Fibroblast of pulmonary artery (primary cell): ENCODE measurements at places on chromosomes 5 and 9.

DNA sequence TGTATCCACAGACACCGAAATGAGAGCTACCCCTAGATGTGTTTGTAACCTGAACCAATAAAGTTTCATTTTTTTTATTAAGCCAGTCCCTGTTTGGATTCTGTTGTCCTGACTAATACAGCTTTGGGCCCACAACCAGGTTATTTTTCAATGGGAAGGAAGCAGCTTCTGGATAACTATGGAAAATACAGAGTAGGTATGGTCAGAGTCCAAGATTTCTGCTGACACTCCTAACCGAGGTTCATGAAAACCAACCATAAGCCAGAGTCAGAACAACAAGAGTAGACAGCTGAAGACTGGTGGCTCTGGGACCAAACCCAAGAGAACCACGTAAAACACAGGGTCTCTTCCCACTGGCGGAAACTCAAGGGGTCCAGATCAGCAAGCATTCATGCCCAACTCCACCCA is 10.8 kb downstream of the KLF9 start:
- DNase-seq, result no peak

DNA sequence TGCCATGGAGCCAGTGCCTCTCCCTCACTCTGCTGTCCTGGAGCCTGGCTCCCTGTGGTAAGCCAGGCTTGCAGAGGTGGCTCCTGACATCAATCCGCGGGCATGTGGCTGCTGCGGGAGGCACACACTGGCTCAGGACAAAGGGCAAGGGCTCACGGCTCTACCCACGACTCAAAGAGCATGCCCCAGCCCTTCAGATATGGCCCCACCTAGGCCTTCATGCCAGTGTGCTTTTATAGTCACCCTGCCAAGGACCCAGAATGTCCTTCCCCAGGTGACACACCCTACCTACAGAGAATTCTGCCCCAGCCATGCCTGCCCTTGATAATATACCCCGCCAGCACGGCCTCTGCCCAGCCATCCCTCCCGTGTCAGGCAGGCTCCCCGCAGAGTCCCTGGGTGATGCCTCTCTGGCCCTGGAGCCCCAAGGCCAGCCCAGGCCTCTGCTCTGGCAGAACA is 1.6 kb downstream of the MGAT4B start:
- no peak for DNase-seq

- no peak for DNase-seq
Measured at GRCh38 chr5:437281-437771, 5.7 kb upstream of the EXOC3 start.

DNA sequence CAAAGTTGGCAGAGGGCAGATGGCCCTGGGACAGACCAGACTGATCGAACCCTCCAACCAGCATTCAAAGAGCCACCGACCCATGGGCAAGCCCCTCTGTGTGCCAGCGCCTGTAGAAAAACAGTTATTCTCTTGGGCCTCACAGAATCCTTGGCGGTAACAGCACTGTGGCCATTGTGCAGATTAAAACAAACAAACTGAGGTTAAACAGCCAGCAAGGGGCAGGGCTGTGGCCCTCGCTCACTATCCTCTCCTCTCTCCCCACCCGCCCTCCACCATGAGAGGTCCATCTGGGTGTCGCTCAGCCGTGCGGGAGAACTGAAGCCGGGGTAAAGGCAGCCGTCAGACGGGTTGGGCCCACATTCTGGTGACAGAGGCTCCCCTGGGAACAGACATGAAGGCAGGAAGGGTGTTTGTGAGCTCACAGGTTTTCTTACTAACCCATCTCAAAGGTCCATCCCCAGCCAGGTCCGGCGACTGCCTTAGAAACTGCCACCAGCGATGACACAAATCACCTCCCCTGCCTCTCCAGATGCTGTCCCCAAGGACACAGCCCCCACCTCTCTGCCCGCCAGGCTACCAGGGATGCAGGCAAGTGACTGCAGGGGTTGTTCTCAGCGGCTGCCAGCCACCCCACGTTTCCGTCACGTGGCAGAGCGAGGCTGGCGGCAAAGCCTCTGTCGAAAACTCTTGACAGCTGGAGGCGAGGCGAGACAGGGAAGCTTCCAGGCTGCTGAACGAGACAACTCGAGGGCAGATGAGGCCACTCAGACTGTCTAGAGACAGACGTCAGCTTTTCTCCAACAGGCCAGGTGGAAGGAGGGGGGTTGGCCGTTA is 75.8 kb upstream of the SARDH start:
- DNase-seq, result no peak

DNA sequence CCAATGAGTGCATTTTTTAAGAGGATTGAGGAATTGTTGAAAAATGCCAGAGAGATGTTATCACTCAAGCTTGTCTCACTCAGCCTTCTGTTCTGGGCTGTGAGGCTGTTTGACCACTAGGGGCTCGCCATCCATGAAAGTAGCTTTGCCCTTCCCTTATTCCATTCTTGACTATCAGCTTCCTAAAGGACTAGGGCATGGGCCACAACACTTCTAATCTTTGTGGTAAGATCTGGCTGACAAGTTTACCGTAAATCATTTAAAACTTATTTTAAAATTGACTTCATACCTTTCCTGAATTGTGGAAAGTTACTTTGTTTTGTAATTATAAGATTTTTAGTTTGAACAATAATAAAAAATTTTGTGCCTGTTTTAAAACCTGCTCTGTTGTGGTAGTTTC is 49.5 kb downstream of the TJP2 start:
- peak; percentile 80 for DNase-seq

- peak; percentile 88 for DNase-seq
Measured at GRCh38 chr5:80487829-80488721, at the start of gene FAM151B. TSS of gene FAM151B (plus strand) at chr5:80488100. CDS start at chr5:80488124, 24 bp downstream.

DNA sequence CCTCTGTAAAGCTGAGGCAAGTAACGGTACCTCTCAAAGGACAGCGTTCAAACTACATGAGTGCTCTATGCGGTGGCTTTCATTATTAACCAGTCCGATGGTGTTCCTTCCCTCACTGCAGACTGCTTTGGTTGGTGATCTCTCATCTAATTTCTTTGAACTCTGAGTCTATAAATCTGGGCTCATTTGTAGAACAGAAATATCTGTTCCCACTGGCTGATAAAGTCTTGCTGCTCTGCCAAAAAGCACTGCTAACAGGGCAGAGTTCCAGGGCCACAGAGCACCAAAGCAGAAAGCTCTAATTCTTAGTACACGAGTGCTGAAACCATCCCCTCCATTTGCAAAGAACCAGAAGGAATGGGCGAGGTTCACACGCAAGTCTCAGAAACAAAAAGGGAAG is 81.9 kb downstream of the MED27 start:
- peak; percentile 74 for DNase-seq

- DNase-seq, result no peak
Measured at GRCh38 chr9:113625486-113625885, 162.0 kb downstream of the RGS3 start.

- no peak for DNase-seq
Measured at GRCh38 chr9:134892820-134893420, 12.3 kb downstream of the FCN2 start.

DNA sequence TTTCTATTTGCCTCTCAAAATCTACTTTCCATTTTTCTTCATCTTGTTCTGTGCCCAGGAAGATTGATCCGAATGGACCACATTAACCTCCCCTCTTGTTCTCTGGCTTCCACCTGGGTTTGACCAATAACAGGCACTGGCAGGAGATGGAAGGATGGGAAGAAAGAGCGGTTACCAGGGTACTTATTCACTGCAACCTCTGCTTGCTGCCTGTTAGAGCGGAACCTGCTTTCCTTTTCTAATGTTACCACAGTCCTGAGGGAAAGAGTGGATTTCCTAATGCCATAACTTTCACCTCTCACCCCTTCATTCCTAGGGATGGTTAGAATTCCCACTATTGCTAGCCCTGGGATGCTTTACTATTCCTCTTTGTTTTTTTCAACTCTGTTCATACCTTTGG is 262.1 kb downstream of the RFX3 start:
- no peak for DNase-seq

- DNase-seq, result peak; percentile 43
Measured at GRCh38 chr9:131478421-131478868, 24.3 kb upstream of the POMT1 start.

DNA sequence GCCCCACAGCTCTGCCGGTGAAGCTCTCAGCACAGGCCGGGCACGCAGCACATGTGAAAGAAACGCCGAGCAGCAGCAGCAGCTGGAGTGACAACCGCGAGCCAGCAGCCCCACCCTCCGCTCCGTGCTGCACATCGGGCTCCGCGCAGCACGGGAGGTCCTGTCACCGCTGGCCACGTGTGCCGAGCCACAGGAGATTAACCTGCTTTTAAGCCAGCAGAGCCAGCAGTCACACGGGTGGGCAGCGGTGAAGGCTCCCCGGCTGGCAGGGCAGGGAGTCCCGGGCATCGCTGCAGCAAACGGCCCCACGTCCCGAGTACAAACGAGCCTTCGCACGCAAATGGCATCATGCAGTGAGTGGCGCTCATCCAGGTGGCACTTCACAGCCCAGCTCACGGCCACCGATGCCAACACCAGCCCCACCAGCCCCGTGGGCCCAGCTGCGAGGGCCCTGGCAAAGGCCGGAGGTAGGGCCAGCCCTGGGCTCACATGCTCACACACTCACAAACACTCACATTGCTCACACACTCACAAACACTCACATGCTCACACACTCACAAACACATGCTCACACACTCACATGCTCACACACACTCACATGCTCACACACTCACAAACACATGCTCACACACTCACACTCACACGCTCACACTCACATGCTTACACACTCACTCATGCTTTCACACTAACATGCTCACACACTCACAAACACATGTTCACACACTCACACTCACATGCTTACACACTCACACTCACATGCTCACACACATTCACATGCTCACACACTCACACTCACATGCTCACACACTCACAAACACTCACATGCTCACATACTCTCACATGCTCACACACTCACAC is 11.1 kb downstream of the CCDC187 start:
- DNase-seq, result no peak

DNA sequence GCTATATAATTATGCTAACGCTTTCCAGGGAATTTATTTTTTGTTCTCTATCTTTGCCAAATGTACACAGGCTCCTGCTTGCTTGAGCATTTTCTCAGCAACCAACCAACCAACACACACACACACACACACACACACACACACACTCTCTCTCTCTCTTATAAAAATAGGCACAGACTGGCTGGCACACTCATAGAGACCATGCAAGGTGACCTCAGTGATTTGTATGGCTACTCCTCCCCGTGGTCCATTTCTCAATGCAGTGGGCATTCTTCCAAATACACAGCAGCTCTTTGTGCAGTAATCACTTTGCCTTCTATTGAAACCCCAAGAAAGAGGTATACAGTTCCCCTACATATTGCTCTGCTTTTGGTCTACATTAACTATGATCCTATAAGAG is 416.0 kb downstream of the MAN2A1 start:
- peak; percentile 31 for DNase-seq

DNA sequence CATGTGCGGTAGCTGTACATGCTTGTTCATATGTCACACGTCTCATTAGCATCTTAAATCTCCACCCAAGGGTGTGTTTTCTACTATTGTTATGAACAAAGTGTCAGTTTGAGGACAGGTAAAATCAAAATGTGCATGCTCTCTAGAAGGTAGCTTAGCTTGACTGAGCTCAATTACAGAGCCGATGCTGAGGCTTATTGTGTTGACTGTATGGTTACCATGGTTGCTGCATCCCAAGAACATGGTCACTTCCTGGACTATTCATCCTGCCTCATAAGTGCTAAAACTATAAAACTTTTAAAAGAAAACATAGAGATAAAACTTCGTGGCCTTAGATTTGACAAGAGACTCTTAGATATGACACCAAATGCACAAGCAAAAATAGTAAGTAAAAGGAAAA is 426.1 kb upstream of the CTNND2 start:
- DNase-seq, result no peak

DNA sequence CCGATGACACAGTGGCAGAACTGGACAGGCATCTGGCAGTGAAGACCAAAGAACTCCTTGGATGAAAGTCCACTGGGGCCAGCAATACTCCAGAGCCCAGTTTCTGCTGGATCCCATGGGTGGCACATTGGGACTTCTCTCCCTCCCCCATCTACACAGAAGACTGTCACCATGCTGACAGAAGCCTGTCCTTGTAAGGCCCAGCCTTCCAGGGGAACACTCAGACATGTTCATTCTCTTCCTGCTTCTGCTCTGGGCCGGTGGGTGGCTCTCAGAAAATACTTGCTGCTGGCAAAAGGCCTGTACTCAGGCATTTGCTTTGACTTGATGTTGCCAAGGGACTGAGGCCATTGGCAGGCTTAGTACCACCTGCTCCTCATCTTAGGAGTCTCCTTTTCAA is 48.3 kb upstream of the PTGS1 start:
- DNase-seq, result no peak

DNA sequence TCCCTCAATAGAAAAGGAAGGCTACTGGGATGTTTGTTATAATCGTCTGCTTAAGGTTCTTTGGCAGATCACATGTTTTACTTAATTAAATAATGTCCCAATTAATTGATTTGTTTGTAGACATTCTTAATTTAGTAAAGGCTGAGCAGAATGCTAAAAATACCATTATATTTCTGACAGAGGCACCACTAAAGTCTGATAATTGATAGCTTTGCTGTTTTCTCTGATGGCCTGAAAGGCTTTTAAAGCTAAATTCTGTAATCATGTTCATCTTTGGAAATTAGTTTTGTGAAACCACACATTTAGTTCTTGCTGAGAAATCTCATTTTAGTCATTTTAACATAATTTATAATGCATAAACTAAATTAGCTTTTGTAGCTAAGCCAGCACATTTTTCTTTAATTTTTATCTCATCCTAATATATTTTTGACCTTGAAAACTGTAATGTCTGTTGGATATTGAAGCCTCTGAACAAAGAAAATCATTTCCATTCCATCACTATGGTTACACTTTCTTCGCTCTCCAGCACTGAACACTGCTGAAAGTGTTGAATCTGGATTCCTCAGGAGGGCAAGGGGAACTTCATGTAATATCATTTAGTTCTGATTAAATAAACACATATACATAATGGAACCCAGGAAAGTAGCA is 329.4 kb downstream of the ELAVL2 start:
- no peak for DNase-seq

DNA sequence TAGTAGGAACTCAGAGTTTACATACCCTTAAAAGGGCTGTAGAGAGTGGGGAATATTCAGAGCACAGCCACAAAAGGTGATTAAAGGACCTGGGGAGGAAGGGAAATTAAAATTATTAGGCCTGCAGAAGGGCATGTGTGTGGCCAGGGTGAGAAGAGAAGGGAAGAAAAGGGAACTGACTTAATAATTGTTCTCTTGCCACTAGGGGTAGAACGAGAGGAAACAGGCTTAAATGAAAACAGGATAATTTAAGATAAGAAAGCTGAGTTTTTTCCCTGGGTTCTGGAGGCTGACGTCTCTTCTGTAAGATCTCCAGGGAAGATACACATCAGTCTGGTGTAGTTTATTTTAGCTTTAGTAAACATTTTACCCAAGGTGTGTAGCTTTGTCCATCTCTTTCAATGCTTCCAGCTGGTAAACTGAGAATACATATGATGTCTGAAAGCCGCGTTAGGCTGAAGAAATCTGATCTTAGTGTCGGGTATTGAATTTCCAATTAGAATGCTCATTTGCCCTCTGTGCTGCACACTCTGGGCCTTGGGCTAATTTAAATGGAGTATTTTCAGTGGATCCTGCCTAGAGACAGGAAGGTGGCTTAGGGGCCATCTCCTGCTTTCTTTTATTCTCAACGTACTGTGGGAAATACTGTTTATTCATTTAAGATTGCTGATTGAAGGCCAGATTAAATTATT is 416.8 kb downstream of the TMEM38B start:
- DNase-seq, result no peak

- DNase-seq, result no peak
Measured at GRCh38 chr9:72575666-72576065, 54.3 kb downstream of the TMC1 start.
